ENCODE measurements at places on chromosomes 12 and 14.

GRCh38 chr12:113238309-113238708 lies 17.0 kb downstream of the TPCN1 start:
- DNase-seq: no peak

DNA sequence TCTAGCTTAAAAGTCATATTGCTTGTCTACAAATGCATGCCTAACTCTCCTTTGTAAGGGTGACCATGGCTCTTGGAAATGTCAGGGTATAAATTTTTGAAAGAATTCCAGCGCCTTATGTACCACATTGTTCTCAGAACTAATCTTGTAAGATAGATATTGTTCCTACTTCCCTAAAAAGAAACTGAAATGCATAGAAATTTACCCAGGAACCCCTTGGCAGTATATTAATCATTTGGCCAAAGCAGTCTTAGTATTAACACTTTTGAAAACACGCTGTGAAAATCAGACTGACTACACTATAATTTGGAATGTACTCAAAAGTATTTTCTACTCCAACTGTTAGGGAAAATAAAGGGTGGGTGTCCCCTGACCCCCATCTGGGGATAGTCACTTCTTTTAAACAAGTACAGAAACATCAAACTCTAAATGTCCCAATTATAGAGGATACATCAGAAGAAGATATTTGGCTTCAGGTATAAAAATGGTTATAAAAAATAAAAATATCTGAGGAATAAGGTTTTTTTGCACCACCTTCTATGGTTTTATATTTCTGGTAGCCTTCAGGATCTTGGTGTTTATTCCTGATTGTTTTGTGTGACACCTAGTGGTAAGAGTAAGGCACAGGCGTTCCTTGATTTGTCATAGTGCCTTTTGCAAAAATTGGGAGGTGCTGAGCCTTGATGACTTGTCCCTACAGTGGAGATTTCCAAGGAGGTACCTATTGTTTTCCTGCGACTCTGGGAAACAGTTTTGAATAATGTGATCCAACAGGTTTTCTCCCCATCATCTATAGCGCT lies 2.2 kb upstream of the NFKBIA start:
- DNase-seq: no peak

- DNase-seq: no peak
Observed at GRCh38 chr14:54593860-54594259, 26.9 kb downstream of the SAMD4A start.

DNA sequence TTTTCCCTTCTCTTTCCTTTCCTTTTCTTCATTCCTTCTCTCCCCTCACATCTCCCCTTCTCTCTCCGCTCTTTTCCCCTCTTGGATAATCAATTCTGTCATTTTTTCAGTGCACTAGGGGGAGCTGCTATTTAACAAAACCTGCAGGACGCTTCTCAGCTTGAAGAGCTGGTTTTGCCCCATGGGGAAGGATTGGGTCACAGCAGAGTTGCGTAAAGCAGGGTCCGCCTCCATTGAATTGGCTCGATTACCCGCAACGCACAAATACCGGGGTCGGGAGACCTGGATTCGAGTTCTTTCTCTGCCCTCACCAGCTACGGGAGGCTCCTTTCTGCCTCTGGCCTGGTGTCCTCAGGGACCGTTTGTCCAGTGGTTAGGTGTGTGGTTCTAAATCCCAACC lies 42.1 kb upstream of the CHGA start:
- DNase-seq: no peak

DNA sequence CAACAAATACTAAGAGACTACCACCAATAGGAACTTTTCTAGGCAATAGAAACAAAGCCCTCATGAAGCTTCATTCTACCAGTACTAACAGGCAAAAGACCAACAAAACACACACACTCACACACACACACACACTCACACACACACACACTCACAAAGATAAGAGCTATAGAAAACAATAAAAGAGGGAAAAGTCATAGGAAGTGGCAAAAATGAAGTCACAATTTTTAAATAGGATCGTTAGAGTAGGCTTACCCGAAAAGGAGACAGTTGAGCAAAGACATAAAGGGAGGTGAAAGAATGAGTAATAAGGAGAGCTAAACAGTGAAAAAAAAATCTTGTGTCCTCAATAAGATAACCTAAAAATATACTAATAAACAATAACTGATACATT lies 66.5 kb downstream of the C2CD5 start:
- DNase-seq: no peak

DNA sequence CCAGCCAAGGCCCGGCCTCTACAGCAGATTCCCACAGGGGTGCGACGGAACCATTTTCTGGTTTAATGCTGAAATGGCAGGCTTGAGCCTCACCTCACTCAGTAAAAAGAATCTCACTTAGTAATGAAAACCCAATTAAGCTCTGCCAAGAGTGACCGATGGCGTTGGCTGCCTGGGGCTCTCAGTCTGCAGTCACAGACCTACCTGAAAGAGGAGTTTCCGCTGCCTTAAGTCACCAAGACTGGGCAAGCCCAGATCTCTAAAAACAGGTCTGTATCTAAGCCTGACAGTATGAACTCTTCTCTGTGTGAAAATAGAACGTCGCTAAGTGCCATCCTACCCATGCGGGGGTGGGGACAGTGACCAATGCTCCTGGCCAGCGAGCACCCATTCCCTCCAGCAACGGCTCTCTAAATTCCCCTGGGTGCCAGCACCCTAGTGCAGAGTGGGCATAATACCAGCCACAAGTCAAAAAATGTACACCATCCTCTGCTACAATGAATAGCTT lies 107.3 kb downstream of the FOXN3 start:
- no peak for DNase-seq
